ENCODE measurements at places on chromosomes 16 and 17.

- no peak for DNase-seq
These were observed 2.0 kb upstream of the RAP1GAP2 start for GRCh38 chr17:2794111-2794803.

GRCh38 chr16:70694868-70695218, 9.0 kb upstream of the MTSS2 start:
- no peak for DNase-seq

DNA sequence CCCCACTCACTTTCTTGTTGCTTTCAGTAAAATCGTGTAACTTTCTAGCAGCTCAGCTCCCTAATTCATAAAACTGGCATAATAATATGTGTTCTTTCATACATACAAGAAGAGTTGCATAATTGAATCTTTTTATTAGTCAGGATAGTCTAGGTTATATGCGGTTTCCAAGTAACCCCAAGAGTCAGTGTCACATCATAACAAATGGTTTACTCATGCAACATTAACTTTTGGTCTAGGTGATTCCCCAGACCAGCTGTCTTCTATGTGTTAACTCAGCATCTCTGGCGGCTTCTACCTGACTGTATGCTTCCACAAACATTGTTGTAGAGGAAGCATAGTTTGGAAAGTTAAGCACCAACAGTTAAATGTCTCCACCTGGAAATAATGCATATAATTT, 1000.4 kb downstream of the CDH11 start:
- DNase-seq = no peak

DNA sequence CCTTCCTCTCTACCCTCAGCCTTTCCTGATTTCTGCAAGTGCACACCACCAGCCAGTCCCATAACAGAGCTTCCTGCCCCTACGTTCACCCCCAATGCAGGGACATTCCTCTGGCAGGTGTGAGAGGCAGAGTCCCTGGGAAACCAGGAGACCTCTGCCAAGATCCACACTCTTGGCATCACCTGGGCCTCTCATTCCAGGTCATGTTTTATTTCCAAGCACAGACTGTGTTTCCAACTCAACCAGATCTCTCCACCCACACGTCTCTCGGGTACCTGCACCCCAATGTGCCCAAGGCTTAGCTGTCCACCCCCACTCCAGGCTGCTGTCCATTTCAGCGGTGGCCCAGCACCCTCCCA, 21.0 kb upstream of the PHB1 start:
- DNase-seq = no peak

DNA sequence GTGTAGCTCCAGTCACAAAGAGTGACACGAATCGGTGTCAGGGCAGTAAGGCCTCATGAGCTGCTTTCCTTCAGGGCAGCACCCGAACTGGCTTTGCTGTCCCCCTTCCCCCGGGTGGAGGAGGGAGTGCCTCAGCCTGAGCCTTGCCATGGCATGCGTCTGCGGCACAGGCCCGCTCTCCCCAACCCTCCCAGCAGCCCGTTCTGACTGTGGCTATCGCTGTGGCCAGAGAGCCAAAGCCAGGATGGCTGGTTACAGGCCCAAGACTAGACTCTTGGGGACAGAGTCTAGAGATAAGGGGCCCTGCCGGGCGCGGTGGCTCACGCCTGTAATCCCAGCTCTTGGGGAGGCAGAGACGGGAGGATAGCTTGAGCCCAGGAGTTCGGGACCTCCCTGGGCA, 25.9 kb downstream of the CLUH start:
- DNase-seq = no peak

GRCh38 chr16:20300312-20301097, 26.8 kb downstream of the GP2 start:
- no peak for DNase-seq

- no peak for DNase-seq
These were observed 2.0 kb upstream of the NDRG4 start for GRCh38 chr16:58497935-58498334.

GRCh38 chr17:49312722-49313121, 49.3 kb downstream of the ZNF652 start:
- no peak for DNase-seq

DNA sequence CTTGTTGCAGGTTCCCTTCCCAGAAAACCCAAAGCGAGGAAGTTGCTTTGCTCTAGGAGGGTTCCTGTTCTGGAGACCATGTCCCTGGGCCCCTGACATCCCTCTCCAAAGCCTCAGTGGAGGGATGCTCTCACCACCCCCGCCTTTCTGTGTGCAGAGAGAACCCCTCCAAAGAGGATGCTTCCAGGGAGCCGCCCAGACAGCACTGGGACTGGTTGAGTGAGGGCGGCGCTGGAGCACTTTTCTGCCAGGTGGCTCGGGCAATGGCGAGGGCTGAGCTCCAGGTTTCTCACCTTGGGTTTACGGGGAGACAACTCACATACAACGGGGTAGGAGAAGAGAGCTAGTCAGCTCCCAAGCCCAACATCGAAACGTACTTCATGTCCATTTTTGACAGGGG, 7.3 kb downstream of the EMC6 start:
- no peak for DNase-seq

GRCh38 chr16:535446-536405, 8.2 kb downstream of the CAPN15 start:
- no peak for DNase-seq

GRCh38 chr17:61389670-61390478, 9.8 kb upstream of the TBX2 start:
- no peak for DNase-seq

- DNase-seq = no peak
These were observed 7.6 kb downstream of the TBKBP1 start for GRCh38 chr17:47701608-47702007.

DNA sequence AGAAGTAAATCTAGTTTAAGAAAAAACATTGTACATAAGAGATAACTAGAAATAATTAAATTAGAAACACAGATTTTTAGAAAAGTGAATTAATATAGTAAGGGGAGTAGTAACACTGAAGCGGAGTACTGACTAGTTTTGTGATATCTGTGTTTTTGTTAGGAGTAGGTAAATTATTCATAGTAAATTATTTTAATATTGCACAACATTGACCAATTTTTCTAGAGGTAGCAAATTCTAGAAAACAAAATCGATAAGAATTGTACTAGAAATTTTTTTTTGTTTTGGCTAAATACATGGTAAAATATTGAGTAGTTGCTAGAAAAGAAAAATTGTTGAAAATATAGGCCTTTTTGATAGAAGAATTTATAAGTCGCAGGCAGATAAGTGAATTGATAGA, 156.5 kb downstream of the CHD9 start:
- no peak for DNase-seq

DNA sequence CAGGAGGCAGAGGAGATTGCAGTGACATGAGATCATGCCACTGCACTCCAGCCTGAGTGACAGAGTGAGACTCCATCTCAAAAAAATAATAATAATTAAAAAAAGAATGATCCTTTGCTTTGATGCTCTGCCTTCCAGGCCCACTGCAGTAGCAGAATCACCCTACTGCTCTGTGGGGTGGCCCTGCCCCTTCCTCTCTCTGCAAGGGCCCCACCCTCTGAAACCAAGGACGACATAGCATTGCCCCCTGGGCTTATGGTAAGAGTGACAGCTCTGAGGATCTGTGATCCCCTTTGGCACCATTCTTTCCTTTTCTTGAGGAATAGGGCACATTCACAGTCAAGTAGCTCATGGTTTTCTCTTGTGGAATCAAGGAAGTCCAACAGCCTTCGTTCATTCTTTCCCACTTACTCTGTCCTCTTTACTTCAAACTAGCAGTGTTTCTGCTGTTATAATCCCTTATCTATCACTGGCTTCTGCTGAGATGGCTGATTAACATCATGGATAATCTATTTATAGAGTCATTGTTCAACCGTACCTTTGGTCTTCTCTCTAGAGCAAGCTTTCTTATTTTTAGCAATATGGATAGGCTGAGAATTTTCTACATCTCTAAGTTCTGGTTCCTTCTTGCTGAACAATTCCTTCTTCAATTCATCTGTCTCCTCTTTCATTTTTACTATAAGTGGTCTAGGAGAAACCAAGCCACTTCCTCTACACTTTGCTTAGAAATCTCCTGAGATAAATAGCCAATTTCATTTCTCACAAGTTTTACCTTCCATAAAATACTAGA, 14.1 kb downstream of the RAD51C start:
- DNase-seq = no peak

GRCh38 chr17:66283971-66284370, 18.4 kb upstream of the PRKCA start:
- DNase-seq = no peak

GRCh38 chr16:11966173-11966572, 1.2 kb downstream of the TNFRSF17 start:
- DNase-seq = no peak

DNA sequence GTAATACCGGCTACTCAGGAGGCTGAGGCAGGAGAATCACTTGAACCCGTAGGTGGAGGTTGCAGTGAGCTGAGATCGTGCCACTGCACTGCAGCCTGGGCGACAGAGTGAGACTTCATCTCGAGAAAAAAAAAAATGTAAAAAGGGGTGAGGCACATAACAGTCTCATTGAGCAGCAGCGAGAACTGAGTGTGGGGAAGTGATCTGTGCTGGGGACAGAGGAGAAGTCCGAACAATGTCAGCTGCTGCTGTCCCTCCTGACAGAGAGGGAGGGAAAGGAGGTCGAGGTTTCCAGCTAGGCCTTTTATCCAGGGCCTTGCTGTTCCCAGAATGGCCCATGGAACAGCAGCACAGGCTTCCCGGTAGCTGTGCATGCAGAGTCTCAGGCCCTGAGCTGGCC, 14.0 kb downstream of the C16orf74 start:
- DNase-seq = no peak

GRCh38 chr17:16432017-16432416, 16.6 kb downstream of the TRPV2 start:
- no peak for DNase-seq

DNA sequence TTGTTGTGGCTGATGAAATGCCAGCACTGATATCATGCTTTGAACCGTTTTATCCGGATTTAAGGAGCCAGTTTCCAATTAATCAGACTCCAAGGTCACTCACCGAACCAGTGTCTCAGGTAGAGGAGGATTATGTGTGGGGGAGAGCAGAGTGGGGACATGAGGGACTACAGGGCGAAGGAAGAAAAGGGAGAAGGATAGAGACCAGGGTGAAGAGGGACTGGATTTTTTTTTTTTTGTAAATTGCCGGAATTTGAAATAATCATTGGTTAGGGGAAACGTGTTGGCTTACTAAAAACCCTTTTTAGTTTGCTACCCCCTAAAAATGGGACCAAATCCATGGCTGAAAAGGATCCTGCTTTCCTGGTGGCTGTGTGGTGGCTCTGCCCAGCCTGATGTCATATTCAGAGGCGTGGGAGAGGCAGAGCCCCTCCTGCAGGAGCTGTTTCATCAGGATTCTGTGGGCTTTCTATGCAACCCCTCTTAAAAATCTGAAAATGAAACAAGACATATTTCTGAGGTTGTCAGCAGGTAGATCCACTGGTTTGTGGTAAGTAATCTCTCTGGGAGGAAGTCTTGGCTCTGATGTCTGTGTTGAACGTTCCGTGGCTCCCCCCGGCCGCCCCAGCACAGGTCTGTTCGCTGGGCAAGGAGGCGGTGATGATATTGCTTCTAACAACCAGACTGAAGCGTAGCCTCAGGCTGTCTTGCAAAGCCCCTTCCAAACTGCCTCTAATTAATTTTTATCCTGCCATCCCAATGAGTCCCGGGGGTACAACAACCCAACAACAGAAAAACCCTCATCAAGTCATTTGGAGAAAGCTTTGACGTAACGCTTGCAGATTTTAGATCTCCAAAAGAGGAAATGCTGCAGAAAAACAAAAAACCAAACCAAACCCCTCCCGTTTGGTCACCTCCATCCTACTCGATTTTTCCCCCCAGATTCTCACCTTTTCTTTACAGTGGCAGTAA, 143.0 kb upstream of the ZFHX3 start:
- no peak for DNase-seq

DNA sequence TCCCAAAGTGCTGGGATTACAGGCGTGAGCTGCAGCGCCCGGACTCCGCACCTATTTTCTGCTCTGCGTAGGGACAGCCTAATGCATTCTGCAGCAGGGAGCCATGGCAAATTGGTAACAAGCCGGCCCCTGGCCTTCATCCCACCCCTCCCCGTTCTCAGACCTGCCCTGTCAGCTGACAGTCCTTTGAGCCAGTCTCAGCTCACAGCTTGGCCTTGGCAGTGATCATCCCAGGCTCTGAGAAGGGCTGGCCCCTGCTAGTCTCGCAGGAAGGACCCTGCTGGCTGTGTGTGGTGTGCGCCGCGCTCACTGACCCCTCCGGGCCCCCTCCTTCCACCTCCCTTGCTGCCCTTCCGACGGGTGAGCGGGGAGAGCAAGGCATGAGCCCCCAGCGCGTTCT, 10.3 kb upstream of the NPTX1 start:
- DNase-seq = no peak

- DNase-seq = no peak
These were observed 30.9 kb upstream of the CLEC18B start for GRCh38 chr16:74451951-74452758.

DNA sequence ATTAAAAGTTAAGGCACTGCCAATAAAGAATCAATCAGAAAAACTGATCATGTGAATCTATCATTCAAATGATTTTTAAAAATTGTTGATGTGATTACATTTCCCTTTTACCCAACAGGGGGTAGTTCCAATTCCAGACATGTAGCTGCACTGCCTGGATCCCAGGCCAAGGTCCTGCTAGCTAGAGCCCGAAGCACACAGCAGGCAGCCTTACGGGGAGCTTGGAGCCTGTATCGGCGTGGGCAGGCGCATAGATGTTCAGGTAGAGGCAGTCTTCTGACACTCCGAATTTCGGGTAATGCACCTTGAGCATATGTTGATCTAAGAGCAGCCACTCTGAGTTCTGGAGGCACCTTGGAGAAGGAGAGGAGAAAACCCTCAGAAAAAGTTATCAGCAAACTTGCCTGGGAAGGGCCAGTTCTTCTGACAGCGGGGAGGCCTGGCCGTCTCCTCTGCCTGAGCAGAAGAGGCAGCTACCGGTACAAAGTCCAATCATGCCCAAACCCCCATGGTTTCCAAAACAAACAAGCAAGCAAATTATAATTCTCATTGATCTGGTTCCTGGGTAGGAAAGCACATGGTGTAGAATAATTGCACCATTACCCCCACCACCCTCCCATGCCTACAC, 3.6 kb downstream of the CES5A start:
- DNase-seq = no peak

GRCh38 chr17:48051706-48052486, 3.7 kb downstream of the NFE2L1 start:
- DNase-seq = no peak

- no peak for DNase-seq
These were observed 13.7 kb upstream of the TMEM132E start for GRCh38 chr17:34565713-34566112.

GRCh38 chr16:22139008-22139407, 23.3 kb upstream of the SDR42E2 start:
- DNase-seq = no peak

DNA sequence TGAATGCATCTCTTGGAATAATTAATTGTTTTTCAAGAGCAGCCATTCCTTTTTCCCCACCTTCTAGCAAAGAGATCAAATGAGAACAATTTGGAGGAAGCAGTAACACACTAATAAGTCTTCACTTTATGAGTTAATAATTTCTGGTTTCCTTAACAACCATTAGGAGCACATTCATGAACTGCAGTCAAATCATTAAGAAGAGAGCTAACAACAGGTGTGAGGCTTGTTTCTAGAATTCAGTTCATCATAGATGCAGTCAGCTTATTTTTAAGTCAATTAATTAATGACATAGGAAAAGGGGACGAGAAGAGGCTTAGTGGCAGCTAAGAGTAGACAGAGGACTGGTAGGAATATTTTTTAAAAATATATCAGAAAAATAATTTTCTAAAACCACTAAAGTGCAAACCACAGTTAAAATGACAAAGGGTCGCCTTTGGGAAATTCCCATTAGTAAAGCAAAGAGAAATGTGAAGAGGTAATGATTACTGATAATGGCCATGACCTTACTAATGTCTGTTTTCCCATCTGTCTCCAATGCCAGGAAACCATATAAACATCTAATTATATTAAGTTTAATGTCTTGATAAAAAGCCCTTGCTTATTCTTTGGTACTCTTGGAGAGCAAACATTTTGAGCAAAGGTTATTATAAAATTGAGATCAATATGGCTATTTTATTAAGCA, 184.2 kb downstream of the KCNJ2 start:
- no peak for DNase-seq

Measured in T-helper 22 cell (primary cell).